ENCODE measurements at places on chromosomes 4 and X.

DNA sequence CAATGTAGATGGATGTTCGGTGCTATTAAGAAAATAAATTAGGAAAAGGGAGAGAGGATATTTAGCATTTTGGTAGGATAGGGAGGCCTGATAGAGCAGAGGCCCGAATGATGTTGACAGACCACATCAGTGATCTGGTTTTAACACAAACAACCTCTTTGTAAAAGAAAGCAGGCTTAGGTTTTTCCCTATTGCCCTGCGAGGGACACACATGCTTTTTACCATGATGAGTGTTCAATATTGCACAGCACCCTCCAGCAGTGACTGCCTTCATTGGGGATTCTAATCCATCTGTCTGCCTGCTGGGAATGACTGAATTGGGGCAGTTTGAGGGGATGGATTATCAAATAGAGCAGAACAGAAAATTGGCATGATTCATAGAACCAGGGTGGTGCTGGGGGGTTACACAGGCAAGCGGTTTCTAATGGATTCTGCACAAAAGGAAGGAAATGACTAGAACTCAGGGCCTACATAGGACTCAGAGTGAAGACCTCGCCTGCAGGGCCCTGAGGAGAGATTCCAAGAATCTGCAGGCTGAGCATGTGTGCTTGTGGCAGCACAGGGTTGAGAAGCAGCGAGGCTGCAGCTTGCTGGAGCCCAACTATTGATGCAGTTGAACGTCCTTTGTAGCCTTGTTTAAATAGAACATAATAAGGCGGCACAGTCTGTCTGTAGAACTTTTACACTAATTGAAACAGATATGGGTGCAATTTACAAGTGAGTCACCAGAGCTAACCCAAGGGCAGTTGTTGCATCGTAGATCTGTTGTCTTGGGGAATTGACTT, 58.0 kb downstream of the RHOH start:
- no peak for DNase-seq

DNA sequence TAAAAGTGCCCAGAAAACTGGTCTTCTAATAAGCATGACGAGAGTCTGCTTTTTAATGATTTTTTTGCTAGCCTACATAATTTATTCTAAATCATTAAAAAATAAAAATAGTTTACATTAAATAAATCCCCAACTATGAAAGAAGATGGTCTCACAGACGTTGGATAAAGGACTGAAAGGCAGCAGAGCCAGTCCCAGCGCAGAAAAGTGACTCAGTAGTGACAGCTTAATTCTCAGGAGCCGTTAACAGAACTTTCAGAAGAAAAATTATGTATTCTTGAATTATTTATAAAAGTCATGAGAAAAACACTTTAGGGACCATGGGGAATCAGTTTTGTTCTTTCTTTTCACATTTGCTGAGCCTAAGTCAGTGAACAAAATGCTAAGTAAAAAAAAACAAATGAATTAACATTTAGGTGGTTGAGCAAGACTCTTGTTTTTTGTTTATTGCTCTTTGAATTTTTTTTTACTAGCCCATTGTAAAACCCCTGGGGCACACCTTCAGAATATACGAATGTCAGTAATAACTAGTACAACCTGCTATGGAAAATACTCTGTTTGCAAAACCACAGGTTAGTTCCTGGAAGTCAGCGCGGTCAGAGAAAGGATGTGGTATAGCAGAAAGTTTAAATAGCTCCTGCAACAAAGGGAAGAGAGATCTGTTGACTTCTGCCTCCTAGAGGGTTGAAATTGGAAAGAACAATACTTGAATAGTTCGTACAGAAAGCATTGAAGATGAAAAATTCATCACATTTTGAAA, 50.4 kb upstream of the CCDC160 start:
- DNase-seq = peak; percentile 71

DNA sequence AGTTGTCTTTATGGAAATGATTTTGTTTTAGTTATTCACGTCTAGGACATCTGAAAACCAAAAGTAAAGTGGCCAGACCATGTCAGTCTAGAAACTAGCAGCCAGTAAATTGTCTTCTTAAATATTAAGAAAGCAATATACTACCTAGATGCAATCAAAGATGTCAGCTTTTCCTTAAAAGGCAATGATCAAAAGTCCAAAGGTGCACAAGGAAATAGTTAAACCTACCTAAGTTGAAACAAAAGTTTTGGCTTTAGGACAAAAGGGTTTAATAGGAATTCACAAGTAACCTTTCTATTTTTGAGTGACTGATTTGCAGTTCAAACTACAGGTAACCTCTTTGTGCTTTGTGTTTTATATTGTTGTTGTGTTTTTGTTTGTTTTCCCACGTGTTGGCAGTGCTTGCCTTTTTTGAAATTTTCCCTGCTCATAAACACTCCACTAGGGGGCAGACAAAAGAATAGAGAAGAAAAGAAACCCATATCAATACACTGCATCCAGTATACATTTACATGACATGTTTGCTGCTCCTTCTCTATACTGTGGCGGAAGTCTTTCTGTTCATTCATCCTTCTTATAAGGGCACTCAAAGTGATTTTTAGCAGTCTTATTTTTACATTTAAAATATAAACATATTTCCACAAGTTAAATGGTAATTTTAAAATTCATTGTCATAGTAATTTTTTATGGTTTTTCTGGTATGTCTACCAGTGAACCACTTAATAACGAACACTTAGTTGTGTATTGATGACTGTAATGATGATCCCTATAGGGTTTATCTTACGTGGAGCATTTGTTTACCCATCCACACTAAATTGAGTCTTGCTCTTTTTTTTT, 62.7 kb downstream of the GAB1 start:
- peak; percentile 32 for DNase-seq

DNA sequence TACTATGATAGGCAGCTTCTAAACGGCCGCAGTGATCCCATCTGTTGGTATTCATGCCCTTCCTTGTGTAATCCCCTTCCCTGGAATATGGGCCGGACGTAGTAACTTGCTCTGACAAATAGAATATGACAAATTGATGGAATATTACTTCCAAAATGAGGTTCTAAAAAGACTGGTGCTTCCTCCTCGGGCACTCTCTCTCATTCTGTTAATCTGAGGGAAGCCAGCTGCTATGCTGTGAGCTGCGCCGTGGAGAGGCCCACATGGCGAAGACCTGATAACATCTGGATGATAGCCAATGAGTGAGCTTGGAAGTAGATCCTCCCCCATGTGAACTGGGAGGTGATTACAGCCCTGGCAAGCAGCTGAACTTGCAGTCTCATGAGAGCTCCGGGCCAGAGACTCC, 27.2 kb upstream of the SLC25A4 start:
- no peak for DNase-seq

GRCh38 chrX:15988661-15989603, 134.3 kb upstream of the AP1S2 start:
- no peak for DNase-seq

- DNase-seq = no peak
Observed at GRCh38 chr4:37852376-37852775, 25.9 kb downstream of the PGM2 start.

DNA sequence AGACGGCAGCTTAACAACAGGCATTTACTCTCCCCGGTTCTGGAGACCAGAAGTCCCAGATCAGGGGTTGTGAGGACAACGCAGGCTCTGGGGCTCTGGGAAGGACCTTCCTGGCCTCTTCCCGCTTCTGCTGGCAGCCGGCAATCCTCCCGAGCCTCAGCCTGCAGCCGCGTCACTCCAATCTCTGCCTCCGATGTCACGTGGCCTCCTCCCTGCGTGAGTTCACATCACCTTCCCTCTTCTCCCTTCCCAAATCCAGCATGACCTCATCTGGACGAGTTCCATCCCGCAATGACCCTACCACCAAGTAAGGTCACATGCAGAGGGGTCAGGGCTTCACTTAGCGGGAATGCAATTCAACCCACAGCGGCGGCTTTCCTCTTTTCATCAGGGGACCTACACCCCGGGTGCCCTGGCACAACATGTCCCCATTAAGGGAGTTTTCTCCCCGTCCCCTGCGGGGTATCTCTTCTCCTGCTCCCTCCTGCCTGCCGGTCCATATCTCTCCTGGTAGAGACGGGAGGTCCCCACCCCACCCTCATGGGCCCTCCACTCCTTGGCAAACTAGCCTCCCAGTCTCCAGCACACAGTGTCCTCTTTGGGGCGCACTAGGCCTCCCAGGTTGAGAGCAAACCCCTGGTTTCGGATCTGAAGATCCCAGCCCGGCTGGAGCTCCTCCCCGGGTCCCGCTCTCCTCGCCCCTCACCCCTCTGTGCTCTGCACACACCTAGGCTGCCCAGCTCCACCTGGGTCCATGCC, 25.5 kb downstream of the ABLIM2 start:
- DNase-seq = no peak

DNA sequence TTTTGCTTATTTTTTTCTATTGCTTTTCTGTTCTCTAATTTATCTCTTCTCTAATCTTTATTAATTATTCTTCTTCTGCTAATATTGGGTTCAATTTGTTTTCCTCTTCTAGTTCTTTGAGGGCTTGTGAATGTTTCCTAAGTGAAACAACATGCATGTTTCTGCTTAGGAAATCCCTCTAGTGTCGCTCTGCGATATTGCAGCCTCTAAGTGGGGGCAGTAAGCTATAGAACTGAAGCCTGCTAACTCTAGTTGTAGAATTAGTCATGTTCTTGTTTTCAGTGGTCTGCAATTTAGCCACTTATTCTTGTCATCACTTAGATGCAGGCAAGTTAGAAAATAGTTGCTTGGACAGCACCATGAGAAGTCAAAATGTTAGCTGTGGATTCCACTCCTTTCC, 222.6 kb downstream of the SPIN4 start:
- peak; percentile 16 for DNase-seq

- DNase-seq = no peak
Observed at GRCh38 chrX:82848111-82848510, 660.0 kb upstream of the POU3F4 start.

- DNase-seq = no peak
Observed at GRCh38 chrX:11398139-11398538, 104.9 kb downstream of the AMELX start.

- peak; percentile 51 for DNase-seq
Observed at GRCh38 chrX:55695227-55696018, 22.1 kb upstream of the RRAGB start.

DNA sequence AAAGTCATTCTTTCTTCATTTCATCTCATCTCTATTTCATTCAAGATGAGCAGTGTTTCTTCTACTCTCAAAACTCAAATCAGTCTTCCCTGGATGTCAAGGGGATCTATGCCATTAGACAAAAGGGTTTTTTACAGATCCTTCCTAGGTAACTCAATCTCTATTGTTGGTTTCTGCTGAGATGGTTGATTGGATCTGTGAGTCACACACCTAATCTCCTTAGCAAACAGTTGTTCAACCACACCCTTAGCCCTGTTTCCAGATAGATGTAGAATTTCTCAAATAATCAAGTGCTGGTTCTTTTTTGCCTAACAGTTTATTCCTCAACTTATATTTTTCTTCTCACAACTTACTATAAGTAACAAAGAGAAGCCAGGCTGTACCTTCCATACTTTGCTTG, 200.5 kb downstream of the KDR start:
- no peak for DNase-seq

GRCh38 chrX:78029663-78030062, 60.2 kb upstream of the PGAM4 start:
- DNase-seq = no peak
